ENCODE measurements at places on chromosomes 3 and 15. TPM values are rescaled to one million over a fixed set of nuclear protein-coding genes. Genes with fewer than 3 reads are reported as not detected.

The FBXW12 gene
- not detected for total RNA-seq

The CADPS gene
- 0.13 TPM for total RNA-seq

The HMG20A gene
- 22.4 TPM for total RNA-seq

The ZNF80 gene
- total RNA-seq, result not detected

The RASGRF1 gene
- total RNA-seq, result 2.5 TPM

The TAGLN3 gene
- total RNA-seq, result 0.08 TPM

The CFAP20DC gene
- total RNA-seq, result 0.38 TPM

The FEZF2 gene
- not detected for total RNA-seq

The POLR2M gene
- total RNA-seq, result 556 TPM

The NPAP1 gene
- total RNA-seq, result not detected

The COLQ gene
- total RNA-seq, result not detected

The EIF4A2 gene
- 189 TPM for total RNA-seq

The TUBGCP5 gene
- 10.5 TPM for total RNA-seq

The GHSR gene
- not detected for total RNA-seq

The MESP2 gene
- not detected for total RNA-seq

The CDC25A gene
- 33.6 TPM for total RNA-seq

The PPP1R14D gene
- 2.5 TPM for total RNA-seq

The PIGZ gene
- total RNA-seq, result 7.3 TPM

The TM4SF4 gene
- total RNA-seq, result 981 TPM

The CISH gene
- 0.73 TPM for total RNA-seq

The ZIC4 gene
- not detected for total RNA-seq

The KCNMB3 gene
- total RNA-seq, result 1.9 TPM

Measured in HT-29 (cell line).